ENCODE measurements at places on chromosomes 16 and 17.

- DNase-seq = no peak
These were observed 118.8 kb downstream of the NLK start for GRCh38 chr17:28161311-28161710.

DNA sequence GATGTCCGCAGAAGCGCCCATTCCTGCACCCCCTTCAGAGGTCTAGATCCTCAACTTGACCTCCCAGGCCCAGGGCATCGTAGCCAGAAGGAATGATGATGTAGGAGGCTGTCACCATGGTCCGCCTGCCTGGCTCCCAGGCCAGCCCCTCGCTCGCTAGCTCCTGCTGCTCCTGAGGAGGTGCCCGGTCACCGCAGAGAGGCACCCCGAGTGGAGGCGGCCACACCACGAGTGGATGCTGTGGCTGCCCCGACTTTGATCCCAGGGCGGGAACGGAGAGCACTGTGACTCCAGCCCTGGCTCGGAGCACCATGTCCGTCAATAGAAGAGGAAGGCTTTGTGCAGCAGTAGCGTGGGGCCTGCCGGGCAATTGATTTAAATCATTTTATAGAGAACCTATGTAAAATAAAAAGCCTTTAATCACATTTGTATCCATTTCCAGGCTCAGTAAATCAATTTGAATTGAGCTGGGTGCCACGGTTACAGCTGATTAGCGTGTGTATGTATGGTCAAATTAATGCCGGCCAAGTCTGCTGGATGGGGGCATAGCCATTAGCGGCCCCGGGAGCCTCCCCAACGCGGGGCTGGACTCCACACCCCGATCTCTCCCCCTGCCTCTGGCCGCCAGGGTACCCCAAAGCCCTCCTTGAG is 122.6 kb upstream of the GSE1 start:
- DNase-seq = no peak

DNA sequence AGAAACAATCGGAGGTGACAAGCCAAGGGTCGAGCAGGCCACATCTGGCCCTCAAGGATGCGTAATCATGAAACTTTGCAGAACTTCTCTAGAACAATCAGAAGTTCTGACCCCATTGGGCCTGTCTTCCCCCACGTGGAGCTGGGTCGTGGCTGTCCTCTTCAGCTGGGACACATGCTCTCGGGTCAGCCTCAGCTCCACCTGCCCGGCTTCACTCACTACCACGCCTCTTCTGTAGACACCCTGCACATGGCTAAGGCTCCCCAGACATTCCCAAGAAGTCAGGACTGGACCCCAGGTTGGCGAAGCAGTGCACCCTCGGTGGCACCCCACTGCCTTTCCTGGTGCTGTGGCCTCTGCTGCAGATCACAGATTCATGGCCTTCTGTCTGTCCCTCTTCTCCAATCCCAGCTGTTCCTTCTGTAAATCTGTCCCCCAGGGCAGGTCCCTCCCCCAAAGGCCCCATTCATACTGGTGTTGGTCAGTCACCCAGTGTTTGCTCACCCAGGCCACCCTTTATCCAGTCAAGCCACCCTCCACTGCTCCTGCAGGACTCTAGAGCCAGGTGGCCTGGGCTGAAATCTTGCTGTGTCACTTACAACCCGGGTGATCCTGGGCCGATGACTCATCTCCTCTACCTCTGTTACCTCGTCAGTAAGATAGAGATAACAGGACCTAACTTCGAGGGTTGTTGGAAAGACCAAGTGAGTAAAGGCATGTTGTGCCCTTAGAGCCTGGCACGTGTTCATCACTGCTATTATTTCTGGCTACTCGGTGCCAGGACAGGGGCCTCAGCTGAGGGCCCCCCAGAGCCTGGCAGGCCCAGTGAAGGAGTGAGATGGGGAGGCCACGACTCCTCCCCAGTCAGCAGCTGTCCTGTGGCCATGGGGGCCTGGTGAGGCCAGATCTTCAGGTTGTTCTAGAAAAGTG is 1.4 kb upstream of the SLC5A11 start:
- no peak for DNase-seq

GRCh38 chr16:49283376-49284049 is 1.9 kb upstream of the CBLN1 start:
- DNase-seq = no peak
